ENCODE measurements at places on chromosomes 13 and 19.

DNA sequence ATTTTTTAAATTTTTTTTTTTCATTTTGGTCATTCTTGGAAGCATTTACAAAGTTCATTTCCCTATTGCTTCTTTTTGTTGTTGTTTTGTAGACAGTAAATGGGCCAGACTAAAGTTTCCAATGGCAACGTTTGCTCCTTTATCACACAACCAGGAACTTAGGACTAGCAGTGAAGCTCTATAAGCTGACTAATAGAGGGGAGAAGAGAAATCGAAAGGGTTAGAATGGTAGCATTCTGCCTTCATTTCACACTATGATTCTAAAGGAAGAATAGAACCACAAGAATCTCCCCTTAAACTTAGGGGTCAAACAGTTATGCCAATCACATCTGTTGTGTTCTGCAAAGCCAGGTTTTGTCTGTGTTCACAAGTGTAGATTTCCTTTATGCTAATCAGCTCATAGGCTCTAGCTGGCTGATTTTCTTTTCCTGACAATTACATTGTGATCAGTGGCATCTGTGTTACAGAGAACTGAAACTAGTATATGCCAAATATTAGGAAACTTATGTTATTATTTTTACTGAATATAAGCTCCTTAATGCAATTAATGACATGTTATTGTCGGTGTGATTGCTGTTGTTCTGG, 467.3 kb downstream of the DACH1 start:
- no peak for DNase-seq

- DNase-seq: no peak
These were observed 60.1 kb upstream of the F7 start for GRCh38 chr13:113045251-113046127.

- DNase-seq: no peak
These were observed 747.8 kb downstream of the EFNB2 start for GRCh38 chr13:105787632-105788031.

DNA sequence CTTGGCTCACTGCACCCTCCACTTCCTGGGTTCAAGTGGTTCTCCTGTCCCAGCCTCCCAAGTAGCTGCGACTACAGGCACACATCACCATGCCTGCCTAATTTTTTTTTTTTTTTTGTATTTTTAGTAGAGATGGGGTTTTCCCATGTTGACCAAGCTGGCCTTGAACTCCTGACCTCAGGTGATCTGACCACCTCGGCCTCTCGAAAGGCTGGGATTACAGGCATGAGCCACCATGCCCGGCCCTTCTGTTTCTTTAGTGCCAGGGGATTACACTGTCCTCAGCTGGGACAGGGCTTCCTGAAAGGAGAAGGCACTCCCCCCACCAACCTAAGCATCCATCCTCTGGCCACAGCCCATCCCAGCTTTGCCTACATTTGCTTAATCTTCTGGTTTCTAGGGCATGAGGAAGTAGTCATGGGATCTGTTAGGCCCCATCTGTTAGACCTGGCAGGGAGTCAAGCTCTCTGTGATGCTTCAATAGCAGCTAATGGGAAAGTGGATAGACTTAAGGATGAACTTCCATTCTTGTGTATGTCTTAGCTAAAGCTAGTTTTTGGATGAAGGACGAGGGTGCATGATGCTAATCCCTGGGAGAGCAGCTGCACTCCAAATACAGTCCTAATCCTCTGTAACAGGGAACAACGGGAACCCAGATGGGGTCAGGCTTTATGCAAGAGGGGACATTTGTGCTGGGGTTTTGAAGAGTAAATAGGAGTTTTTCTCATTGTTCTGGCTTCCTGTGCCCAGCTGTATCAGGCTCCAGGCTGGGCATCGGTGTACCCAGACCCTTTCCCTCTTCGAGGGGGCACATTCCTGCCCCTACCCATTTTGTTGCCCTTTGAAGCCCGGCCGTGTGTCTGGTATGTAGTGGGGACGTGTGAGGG, 2.6 kb downstream of the VAV1 start:
- no peak for DNase-seq

DNA sequence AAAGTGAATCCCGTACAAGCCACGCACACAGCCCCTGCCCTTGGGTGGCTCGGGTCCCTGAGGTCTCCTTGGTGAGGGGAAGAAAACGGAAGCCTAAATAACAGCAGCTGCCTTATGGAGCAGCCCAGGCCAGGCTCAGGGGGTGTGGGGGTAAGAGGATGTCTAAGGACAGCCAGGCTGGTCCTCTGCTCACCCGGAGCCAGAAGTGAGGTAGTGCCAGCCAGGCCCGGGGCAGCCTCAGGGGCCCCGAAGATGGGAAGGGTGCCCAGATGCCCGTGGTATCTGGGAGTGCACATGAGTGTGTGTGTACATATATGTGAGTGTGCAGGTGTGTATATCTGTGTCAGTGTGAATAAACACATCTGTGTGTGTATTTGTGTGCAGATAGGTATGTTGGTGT, 38.4 kb upstream of the PEPD start:
- DNase-seq: no peak
